ENCODE measurements at places on chromosomes 7 and 10.
A peak's percentile ranks its signal among the peaks of the same experiment; 100 is the strongest.

DNA sequence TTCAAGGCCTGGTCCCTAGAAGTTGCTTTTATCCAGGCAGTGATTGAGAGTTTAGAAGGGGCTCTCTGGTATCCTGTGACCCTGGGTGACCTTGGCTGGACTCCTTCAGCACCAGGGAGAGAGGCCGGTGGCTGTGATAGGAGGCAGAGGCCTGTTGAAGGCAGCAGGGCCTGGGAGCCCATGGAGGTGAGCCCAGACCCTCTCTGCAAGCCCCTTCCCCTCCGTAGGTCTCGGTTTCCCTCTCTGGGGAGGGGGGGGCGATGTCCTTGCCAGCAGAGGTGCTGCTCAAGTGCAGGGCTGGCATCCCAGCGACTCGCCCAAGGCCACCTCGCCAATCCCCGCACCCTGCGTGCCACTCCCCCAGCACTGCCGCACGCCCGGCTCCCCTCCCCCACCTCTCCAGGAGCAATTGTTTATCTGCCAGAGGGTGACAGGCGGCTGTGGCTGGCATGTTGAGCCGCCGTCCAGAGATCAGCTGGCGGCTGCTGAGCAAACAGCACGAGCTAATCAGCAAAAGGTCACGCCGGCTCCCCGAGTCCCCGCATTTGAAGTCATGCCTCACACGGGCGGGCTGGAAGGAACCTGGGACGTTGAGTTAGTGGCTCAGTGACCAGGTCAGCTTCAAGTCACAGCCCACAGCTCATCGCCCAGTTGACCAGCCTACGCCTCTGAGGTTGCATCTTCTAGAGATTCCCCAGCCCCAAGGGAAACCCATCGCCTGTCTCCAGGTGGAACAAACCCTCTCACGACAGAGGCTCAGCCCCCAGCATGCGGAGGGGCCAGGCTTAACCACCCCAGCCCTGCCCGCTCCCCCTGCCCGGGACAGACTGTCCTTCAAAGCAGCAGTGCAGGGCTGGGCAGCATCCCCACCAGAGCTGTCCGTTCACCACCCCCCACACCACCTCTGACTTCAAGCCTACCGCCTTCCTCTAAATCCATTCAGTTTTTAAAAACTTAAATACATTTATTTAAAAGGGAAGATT lies 43.7 kb downstream of the ELFN1 start:
- no peak for DNase-seq

GRCh38 chr7:128384726-128385125 lies 23.2 kb upstream of the PRRT4 start:
- DNase-seq, result no peak

- DNase-seq, result no peak
Measured at GRCh38 chr7:31123726-31124125, 71.6 kb downstream of the ADCYAP1R1 start.

DNA sequence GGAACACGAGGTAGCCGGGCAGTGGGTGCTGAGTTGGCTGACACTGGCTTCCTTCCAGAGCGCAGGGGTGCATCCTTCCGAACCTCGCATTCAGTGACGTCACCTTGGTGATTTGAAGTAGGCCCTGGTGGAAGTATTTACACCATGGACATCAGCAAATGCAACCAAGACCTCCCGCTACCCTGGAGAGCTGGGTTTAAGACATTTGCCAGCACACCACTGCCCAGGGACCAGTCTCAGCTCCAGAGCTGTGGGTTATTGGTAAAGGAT lies 106.4 kb upstream of the GPR26 start:
- DNase-seq, result no peak

DNA sequence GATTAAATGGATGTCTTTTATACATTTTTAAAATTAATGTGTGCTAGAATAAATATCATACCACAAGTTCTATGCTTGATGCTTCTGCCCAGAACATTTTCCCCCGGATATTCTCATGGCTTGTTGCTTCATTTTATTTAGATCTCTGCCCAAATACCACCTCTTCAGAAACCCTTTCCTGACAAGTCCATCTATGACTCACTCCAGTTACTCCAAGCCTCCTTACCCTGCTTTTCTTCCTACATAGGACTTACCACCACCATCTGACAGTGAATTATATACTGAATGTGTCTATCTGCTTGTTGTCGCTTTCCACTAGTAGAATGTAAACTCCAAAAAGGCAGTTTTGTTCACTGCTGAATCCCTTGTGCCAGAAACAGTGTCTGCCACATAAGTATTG lies 19.1 kb upstream of the ERVW-1 start:
- peak; percentile 41 for DNase-seq

- DNase-seq, result peak; percentile 62
Measured at GRCh38 chr10:126073606-126074005, 177.2 kb downstream of the FANK1 start.

GRCh38 chr7:151748733-151749132 lies 128.2 kb downstream of the PRKAG2 start:
- DNase-seq, result no peak

- DNase-seq, result no peak
Measured at GRCh38 chr10:123284022-123284421, 129.8 kb downstream of the BUB3 start.

GRCh38 chr7:6323967-6324701 lies 51.7 kb upstream of the CYTH3 start:
- no peak for DNase-seq

DNA sequence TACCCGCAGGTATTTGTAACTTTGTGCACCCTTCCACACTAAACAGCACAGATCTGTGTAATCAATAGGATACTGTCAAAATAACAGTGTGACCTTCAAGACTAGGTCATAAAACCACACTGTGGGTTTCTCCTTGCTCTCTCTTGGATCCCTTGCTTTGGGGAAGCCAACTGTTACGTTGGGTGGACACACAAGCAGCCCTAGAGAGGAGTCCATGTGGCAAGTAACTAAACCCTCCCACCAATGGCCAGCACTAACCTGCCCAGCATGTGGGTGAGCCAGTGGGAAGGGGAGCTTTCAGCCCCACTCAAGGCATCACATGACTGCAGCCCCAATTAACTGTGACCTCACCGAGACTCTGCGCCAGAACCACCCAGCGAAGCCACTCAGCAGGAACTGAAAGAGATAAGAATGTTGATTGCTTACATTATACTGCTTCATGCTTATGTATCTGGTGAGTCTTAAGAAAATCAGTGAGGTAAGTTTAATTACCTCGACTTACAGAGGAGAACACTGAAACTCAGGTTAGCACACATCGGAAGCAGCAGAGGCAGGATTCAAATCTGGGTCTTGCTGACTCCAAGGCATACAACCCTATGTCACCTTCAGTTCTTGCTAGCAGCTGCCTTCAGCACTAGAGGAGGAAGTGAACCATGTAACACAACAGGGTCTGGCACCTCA lies 9.4 kb upstream of the ZC3HAV1 start:
- peak; percentile 19 for DNase-seq

DNA sequence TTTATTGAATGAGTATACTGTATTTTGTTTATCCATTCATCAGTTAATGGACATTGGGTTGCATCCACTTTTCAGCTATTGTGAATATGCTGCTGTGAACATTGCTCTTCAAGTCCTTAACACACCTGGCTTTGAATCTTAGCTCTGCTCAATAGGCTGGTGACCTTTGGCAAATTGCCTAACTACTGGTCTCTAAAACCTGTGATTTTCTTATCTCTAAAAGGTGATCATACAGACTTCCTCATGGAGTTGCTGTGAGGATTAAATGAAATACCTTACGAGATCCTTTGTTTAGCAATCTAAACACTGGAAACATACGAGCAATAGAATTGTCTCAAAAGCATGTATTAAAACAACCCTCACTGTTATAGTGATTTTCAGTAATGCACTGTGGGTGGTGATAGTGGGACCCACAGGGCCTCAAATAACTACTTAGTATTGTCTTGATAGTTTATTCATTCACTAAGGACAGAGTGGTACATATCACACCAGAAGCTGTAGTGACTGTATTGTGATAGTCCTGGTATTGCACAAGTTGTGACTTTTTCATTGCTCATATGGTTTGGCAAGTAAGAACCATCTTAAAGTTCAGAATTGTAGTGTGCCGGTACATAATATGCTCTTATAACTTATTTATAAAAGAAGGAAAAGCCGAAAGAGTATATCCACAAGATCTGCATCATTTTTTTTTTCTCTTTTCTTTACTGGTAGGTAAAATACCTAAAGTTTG lies 257.6 kb downstream of the EXOC4 start:
- peak; percentile 30 for DNase-seq

DNA sequence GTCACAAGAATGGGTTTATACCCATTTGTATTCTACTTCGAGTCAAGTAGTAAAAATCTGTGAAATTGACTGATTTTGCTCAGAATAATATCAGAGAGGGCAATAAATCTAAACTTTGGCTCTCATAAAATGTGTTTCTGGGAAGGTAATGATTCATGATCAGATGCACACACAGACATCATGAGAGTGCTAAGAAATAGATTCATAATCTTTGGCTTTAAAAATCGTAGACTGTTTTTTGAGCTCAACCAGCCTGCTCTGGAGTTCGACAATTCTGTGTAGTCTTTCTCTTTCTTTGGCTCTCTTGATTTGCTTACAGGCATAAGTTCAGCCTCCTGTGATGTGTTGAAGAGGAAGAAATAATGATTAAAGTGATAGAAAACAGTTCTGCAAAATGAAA lies 494.7 kb downstream of the SDK1 start:
- DNase-seq, result no peak

DNA sequence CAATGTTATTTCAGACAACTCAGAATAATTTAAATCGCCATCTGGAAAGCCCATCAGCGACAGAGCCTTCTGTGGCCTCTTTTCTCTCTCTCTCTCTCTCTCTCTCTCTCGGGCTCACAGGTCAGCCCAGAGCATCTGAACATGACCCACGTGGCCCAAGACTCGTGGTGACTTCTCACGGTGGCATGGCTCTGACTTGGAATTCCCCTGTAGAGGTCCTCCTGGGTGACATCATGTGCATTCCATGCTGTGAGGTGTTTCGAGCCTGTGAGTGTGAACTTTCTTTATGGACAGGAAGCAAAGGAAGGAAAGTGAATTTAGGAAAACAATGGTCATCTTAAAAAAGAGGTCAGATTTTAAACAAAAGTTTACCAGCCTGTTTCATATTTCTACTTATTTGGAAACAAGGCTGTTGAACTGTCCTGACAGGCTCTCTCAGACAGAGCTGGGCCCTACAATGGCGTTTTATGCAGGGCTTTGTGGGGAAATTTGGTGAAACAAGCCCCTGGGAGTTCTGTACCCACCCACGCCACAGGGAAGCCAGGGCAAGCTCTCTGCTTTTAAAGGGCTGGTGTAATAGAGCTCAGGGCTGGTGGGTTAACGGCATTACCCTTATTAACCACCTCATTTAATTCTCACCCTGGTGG lies 359.7 kb upstream of the ZNF32 start:
- peak; percentile 17 for DNase-seq

GRCh38 chr10:132869621-132870020 lies 72.7 kb downstream of the CFAP46 start:
- DNase-seq, result no peak

GRCh38 chr7:94253686-94254085 lies 141.0 kb upstream of the COL1A2 start:
- no peak for DNase-seq

GRCh38 chr10:70495691-70496261 lies 17.2 kb downstream of the PALD1 start:
- no peak for DNase-seq

DNA sequence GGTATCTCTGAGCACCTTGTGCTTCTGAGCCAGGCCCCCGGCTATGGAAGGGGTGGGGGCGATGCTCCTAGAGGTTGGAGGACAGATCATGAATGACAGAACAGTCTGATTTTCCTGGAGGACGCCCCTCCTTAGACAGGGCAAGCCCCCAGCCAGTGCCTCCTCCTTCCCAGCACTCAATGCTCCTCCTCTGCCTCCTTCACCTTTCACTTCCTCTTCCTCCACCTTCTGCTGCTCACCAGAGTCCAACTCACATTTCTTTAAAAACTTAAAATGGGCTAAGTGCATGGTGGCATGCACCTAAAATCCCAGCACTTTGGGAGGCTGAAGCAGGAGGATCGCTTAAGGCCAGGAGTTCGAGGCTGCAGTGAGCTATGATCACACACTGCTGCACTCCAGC lies 71.1 kb upstream of the CUX1 start:
- no peak for DNase-seq

DNA sequence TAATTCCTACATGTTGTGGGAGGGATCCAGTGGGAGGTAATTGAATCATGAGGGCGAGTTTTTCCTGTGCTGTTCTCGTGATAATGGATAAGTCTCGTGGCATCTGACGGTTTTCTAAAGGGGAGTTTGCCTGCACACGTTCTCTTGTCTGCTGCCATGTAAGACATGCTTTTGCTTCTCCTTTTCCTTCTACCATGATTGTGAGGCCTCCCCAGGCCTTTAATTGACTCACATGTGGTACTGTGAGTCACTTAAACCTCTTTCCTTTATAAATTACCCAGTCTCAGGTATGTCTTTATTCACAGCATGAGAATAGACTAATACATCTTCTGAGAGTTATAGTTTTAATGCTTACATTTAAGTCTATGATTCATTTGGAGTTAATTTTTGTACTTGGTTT lies 22.6 kb upstream of the CPN1 start:
- DNase-seq, result no peak

DNA sequence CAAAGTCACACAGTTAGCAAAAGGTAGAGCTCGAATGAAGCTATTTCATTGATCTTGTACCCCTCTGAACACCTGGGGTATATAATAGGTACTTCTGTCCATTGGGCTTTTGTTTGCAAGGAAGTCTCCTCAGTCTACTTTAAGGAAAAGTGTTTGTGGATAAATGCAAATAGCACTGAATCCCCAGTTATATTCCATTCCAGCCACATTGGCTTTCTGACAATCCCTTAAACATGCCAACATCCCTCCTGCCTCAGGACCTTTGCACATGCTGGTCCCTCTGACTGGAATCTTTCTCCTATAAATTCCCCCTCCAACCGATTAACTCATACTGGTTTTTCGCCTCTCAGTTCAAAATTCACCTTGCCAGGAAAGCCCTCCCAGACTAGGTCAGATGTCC lies 17.1 kb downstream of the DUSP5 start:
- peak; percentile 12 for DNase-seq

- DNase-seq, result no peak
Measured at GRCh38 chr10:125687507-125688185, 4.7 kb upstream of the TEX36 start.

- DNase-seq, result no peak
Measured at GRCh38 chr10:77636282-77636966, 1.2 kb downstream of the KCNMA1 start.

- DNase-seq, result no peak
Measured at GRCh38 chr7:145434811-145435210, 599.0 kb upstream of the TPK1 start.

GRCh38 chr10:98953251-98953650 lies 282.4 kb downstream of the HPSE2 start:
- no peak for DNase-seq

- DNase-seq, result no peak
Measured at GRCh38 chr7:155724327-155725005, 80.0 kb downstream of the RBM33 start.
